Aorta (tissue), 5 donors: ENCODE measurements at places on chromosomes 6 and 20. TPM values are rescaled to one million over a fixed set of nuclear protein-coding genes. Genes with fewer than 3 reads are reported as not detected.

GRCh38 chr6:32947552-32948465 is 5.1 kb downstream of the HLA-DMA start:
- H3K27ac ChIP-seq, result no peak overlapping the region
- H3K27me3 ChIP-seq, result no peaks in the 10 kb centered on the region
- H3K36me3 ChIP-seq, result no peaks in the 10 kb centered on the region

Gene NFYA
- 18.6 TPM for total RNA-seq

DNA sequence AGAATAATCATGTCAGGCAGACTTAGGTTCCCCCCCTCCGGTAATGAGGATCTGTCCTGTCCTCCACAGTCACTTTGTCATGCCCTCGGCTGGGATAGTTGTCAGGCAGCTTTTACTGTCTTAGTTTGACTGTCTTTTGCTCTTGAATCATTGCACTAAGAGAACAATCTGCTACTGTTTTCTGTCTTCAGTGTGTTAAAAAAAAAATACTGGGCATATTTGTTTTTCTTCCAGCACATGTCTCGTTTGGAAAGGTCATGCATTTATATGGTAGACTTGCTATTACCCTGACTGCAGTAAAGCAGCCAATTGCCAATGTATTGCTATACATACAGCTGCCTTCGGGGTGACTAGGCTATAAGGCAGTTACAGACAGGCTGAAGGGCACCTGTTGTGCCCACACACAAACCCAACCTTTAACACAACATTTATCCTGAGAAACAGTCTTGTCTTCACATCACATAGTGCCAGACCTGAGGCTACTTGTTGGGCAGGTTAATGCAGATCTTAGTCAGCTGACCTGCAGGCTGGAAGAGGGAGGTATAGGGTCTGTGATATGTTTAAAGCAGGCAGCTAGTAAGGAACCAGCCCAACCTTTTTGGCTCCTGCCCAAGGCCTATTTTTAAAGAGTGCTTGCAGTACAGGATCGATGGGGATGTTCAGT is 26.7 kb downstream of the ARFGEF3 start:
- no peak for DNase-seq
- no peaks in the 10 kb centered on the region for H3K27me3 ChIP-seq
- H3K27ac ChIP-seq, result no peak overlapping the region
- H3K4me1 ChIP-seq, result no peaks in the 10 kb centered on the region

Gene TCF15
- 0.58 TPM for total RNA-seq

DNA sequence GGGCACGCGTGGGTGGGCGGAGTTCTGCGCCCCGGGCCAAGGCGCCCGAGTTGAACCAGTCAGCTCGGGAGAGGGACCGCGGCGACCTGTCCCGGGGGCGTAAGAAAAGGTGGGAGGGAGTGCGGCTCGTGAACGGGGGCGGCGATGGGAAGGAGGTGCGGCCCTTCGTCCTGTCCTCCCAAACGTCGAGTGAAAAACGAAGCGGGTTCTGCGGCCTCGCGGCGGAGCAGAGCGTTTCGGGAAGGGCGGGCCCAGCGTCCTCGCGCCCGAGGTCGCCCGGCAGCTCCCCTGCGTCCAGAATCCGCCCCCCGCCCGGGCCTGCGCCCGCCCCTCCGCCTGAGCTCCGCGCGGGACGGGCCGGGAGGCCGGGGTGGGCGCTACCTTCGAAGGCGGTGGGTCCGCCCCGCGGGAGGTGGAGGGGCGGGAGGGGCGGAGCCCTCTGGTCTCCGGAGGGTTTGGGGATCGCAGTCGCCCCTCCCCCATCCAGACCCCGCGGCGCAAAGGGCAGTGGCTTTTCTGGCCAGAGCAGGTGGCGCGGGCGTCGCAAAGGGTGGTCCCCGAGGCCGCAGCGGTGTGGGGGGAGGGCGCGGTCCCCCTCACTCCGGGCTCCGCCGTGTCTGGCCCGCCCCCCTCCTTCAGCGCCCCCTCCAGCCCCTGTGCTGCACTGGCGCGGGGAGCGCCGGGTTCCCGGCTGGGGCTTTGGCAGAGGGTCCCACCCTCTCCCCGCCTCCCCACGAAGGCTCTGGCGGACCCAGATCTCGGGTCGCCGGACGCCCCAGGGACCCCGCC is 838 bp downstream of the STMN3 start:
- H3K36me3 ChIP-seq, result no peaks in the 10 kb centered on the region
- H3K4me1 ChIP-seq, result no peaks in the 10 kb centered on the region
- DNase-seq, result peak; percentile 79

DNA sequence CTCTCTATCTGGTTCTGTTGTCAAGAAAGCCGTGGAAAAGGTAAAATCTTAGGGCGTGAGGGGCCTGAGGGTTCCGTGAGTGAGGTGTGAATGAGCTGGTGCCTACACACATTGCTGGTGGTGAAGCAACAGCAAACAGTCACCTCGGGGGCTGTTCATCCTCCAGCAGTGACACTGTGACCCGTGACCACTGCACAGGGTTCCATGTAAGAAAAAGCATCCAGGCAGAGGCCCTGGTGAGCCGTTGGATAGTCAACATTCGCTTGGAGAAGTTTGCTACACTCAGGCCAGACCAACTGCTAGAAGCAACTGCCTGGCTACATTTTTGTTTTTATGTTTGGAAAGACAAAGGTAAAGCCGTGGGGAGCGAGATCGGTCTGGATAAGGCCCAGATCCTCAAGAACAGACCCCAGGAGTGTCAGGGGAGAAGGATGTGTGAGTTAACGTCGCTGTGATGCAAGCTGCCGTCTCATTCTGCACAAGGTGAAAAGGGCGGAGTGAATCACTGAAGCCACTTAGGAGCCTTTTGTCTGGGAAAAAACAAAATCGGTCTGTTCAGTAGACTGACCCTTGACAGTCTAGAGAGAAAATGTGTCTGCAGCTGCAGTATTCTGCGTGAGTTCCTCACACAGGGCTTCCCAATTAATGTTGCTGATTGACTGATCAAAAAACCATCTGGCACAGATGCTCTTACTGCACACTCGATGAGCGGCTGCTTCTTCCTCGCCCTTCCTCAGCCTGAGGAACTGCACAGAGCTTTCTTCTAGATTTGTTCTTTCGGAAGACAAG is 404.0 kb downstream of the SMOC2 start:
- no peaks in the 10 kb centered on the region for H3K27me3 ChIP-seq
- H3K36me3 ChIP-seq, result no peaks in the 10 kb centered on the region
- DNase-seq, result no peak
- H3K4me1 ChIP-seq, result no peaks in the 10 kb centered on the region

DNA sequence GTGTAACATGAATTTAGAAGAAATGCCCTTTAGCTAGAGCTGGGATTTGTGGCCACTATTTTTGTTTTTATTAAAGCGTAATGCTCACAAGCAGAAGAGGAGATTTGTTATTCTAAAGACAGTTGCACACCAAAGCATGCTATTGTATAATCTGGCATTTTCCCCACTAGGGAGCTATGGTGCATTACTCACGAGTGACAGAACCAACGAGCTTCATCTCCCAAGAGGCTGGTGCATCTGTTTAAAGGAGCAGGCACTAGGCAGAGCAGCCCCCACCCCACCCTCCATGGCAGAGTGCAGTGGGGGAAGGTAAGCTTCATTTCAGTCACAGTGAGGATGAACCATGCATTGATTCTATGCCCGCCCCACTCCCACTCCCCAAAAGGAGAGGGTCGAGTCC is 287.3 kb upstream of the TSHZ2 start:
- H3K4me3 ChIP-seq, result no peak overlapping the region
- H3K27ac ChIP-seq, result no peak overlapping the region
- H3K27me3 ChIP-seq, result no peaks in the 10 kb centered on the region

- H3K4me1 ChIP-seq, result no peaks in the 10 kb centered on the region
- no peak overlapping the region for H3K27ac ChIP-seq
- H3K36me3 ChIP-seq, result no peaks in the 10 kb centered on the region
- H3K4me3 ChIP-seq, result no peak overlapping the region
Measured at GRCh38 chr6:1993042-1993441, 252.4 kb downstream of the GMDS start.

- H3K27ac ChIP-seq, result no peak overlapping the region
- no peak for DNase-seq
- no peaks in the 10 kb centered on the region for H3K4me1 ChIP-seq
- no peak overlapping the region for H3K4me3 ChIP-seq
Measured at GRCh38 chr20:49885558-49886332, 29.6 kb downstream of the SPATA2 start.

- H3K4me1 ChIP-seq, result no peaks in the 10 kb centered on the region
- H3K27me3 ChIP-seq, result no peaks in the 10 kb centered on the region
- no peak for DNase-seq
Measured at GRCh38 chr6:126380072-126380583, 40.2 kb downstream of the CENPW start.

DNA sequence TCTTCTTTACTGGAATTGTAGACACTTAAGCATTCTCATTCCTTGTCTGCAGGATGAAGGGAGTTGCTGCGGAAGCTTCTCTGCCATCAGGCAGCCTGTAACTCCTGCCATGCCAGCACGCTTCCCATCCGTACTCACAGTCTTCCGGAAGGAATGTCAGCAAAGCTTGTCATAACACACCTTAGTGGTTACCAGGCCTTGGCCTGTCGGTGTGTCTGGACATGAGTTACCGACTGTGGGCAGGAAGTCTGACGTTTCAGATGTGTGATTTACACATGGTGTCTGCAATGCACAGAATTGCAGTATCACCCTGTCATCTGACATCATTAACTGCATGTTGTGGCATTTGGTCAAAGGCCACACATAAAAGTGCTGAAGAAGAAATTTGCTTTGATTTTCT is 102.2 kb downstream of the SLC24A3 start:
- H3K27me3 ChIP-seq, result no peaks in the 10 kb centered on the region
- H3K4me1 ChIP-seq, result no peaks in the 10 kb centered on the region
- no peak for DNase-seq
- H3K4me3 ChIP-seq, result no peak overlapping the region
- H3K27ac ChIP-seq, result no peak overlapping the region
- no peaks in the 10 kb centered on the region for H3K36me3 ChIP-seq

- H3K27ac ChIP-seq, result no peak overlapping the region
- H3K36me3 ChIP-seq, result no peaks in the 10 kb centered on the region
- peaks cover 4% of the 10 kb centered on the region for H3K4me1 ChIP-seq
- no peak for DNase-seq
- no peak overlapping the region for H3K4me3 ChIP-seq
- H3K27me3 ChIP-seq, result no peaks in the 10 kb centered on the region
Measured at GRCh38 chr6:148507774-148508173, 165.1 kb downstream of the SASH1 start.

GRCh38 chr20:24102749-24103333 is 114.3 kb upstream of the GGTLC1 start:
- DNase-seq, result no peak

Gene SLC13A3
- total RNA-seq, result 5.1 TPM

DNA sequence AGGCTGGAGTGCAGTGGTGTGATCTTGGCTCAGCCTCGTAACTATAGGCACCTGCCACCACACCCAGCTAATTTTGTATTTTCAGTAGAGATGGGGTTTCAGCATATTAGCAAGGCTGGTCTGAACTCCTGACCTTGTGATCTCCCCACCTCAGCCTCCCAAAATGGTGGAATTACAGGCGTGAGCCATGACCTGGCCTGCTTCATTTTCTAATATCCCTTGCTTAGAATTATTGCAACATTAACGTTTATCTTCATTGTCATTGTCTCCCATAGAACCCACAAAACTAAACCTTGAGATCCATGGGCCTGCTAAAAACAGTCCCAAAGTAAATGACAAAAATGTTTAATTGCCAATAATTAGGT is 6.1 kb downstream of the EEF1A1 start:
- no peak for DNase-seq
- H3K27ac ChIP-seq, result no peak overlapping the region
- no peaks in the 10 kb centered on the region for H3K36me3 ChIP-seq
- H3K27me3 ChIP-seq, result no peaks in the 10 kb centered on the region
